ENCODE measurements at places on chromosomes 11 and 22.
A peak's percentile ranks its signal among the peaks of the same experiment; 100 is the strongest.

- DNase-seq, result no peak
These were observed 28.6 kb downstream of the SNAP29 start for GRCh38 chr22:20887375-20887774.

DNA sequence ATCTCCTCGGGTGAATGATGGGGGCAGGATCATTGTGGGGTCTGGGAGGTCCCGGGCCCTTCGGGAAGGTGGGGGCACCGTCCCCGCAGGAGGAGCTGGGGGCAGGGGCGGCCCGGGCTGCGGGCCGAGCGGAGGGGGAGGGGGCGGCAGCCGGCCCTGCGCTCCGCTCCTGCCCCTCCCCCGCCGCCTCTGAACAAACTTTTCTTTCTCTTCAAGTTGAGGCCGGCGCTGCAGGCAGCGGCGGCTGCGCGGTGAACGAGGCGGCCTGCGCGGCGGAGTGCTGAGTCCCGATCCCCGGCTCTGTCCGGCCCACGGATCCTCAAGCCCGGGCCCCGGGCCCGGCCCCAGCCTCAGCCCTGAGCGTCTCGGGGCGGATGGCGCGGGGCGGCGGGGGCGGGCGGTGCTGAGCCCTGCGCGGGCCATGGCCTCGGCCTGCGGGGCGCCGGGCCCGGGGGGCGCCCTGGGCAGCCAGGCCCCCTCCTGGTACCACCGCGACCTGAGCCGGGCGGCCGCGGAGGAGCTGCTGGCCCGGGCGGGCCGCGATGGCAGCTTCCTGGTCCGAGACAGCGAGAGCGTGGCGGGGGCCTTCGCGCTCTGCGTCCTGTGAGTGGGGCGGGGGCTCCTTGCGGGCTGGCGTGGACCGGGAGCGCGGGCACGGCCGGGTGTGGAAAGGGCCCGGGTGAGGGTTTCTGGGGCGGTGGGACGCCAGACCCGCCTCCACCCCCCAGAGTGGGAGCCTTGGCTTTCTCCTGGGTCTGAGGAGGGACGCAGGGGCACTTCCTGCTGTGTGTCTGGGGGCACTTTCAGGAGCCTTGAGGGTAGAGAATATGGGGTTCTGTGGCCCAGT lies at the start of gene INPPL1:
Gene INPPL1, plus strand, starts transcription at position 204 of the 847 bp plus-strand sequence. Its CDS starts 218 bp downstream, at position 422.
- no peak for DNase-seq

GRCh38 chr11:4826425-4826824 lies 5.3 kb downstream of the OR51F2 start:
- DNase-seq, result no peak

DNA sequence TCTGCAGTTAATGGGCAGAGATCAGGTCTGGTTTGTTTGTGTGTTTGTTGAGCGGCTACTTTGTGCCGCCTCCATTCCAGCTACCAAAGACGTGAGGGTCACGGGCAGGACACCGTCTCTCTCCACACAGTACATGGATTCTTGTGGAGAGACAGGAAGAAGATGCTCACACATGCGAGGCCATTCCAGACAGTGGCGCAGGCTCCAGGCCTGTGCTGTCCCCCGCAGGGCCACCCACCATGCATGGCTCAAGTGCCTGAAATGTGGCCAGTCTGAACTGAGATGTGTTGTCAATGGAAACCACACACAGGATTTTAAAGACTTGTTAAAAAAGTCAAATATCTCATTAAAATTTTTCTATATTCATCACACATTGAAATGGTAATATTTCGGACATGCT lies 848.3 kb downstream of the TBC1D22A start:
- no peak for DNase-seq

- peak; percentile 73 for DNase-seq
These were observed 3.9 kb downstream of the CDC45 start for GRCh38 chr22:19483481-19484244.

DNA sequence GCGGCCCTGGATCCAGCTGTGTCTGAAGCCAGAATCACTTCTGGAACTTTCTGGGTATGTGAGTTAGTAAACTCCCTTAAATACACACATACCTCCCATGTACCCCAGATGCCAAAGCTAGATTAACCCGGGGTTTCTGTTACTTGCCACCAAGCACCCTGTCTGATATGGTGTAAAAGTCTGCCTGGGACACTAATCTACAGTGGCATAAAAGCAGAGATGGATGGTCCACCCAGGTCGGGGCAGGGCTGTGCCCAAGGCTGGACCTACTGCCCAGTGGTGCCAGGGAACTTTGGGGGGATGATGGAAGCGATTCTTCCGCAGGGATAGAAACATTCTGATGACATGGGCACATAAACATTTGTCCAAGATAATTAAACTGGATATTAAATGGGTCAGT lies 12.7 kb downstream of the MRGPRF start:
- no peak for DNase-seq

DNA sequence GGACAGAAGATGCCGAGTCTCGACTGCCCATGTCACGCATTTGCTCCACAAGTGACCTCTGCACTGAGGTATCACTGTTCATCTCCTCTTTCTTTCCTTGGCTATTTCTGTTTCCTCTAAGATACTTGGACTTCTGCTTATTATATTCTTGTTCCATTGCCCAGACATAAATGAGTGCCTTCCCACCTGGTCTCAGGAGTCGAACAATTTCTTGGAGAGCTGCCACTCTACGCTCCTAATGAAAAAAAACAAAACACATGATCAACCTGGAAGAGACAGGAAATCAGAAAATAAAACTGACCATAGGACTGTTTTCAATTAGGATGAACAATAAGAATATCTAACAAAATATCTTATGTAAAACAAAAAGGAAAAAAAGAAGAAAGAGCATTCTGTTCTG lies 47.4 kb upstream of the CWF19L2 start:
- DNase-seq, result no peak

- no peak for DNase-seq
These were observed 147.7 kb upstream of the LARGE1 start for GRCh38 chr22:34068001-34068400.

DNA sequence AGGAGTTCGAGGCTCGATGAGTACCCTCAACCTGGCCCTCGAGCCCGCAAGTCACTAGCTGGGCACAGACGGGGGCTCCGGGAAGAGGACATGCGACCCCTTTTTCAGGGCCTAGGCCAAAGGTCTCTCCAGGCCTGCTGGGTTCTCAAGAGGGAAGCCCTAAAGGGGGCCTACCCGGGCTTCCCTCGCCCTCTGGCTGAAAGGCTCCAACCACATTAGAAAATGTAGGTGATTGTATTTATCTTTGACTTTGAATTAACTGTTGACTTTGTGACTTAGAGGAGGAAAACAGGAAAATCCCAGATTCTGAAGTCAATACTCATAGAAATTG lies 7.3 kb upstream of the PAX6 start:
- DNase-seq, result no peak

GRCh38 chr11:5203366-5203765 lies 2.9 kb upstream of the OR51V1 start:
- no peak for DNase-seq

DNA sequence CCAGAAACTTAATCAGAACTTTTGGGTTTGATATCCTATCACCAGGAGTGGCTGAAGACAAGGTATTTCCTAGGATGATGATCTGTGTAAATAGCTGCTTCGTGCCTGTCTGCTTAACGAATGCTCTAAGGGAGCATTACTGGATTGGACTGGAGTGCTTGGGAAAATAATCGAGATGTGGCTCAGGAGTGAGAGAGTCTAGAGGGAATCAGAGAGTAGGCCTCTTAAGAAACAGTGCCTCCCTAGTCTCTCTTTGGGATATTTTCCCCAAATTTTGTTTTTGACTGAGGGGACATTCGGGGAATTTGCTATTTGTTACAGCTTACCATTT lies 2.5 kb downstream of the MAML2 start:
- no peak for DNase-seq

DNA sequence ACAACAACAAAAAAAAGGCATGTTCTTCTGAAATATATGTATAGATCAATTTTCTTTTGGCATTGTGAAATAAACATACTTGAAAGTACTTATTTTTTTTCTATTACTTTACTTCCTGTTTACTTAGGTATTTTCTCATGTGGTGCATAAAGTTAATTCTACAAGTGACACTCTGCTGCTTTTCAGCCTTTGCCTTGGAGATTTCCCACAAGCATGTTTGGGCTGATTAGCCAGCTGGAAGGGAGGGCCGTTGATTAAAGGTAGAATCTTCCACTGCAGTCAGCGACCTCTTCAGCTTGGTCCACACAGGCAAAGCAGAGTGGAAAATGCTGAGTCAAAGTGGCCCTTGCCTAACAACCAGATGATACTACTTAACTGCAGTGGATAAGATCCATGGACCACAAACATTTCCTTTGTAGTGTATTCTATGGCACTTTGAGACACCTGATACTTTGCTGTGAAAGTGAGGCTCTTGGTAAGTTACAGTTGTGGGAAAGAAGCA lies 176.0 kb downstream of the ARHGAP42 start:
- DNase-seq, result peak; percentile 93

DNA sequence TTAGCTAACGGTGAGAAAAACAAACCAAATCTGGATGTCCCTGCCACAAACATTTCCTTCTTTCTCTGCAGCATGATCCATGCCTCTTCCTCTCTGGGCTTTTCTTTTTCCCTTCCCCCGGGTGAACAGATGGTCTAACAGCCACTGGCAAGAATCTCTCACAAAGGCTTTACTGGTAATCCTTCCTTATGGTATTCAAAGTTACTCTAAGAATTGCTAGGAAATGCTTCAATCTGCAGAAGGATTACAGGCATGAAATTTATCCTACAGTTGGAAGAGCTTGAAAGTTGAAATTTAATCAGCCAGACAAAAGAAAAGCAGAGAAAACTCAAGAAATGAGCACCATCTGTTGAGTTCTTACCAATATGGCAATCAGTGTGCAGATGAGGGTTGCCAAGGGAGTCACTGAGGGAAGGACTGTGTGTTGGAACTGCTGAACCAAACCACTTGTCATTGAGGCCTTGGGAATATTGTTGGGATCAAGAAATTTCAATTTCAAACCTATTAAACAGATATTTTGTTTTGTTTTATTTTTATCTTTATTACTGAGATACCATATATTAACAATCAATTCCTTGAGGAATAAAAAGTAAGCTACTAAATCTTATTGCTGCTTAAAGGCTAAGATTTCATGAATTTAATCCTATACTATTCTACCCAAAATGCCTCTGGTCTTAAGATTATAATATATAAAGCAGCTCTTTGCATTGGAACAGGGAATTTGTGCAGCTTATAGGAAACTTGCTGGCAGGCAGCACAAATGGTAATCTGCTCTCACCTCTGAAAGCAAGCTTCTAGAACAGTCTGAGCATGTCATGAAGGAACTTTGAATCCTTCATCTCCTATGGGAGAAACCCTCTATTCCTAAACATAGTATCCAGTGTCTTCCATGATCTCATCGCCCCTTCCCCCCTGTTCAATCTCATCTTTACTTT lies 29.7 kb upstream of the NDUFC2 start:
- no peak for DNase-seq

GRCh38 chr22:44181033-44181911 lies 547 bp downstream of the PARVG start:
- DNase-seq, result no peak

GRCh38 chr11:75326439-75326810 lies 25.0 kb downstream of the ARRB1 start:
- DNase-seq, result no peak

DNA sequence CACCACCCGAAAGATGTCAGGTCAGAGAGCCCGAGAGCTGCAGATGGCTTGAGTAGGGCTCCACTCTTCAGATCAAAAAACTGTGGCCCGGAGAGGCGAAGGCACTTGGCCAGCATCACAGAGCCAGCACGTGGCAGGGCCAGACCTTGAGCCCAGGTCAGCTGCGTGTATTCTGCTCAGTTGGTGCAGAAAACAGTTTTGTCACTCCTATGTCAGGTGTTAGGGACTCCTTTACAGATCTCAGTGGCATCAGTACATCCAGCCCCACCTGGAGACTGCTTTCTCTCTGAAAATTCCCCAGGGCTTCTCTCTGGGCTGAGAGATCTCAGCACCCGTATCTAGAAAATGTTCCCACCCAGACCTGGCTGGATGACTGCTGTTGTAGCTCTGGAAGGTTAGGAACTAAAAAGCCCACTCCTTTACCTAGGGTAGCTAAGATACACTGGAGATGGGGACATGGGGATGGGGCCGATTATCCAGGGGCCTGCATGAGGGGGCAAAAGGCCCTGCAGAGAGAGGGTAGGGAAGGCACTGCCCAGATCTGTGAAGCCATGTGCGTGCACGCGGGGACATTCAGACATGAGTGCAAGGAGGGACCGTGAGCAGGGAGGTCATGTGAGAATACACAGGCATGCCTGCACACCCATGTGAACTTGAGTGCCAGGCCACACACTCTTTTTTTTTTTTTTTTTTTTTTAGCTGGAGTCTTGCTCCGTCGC lies 3.4 kb downstream of the APOA1 start:
- DNase-seq, result no peak

DNA sequence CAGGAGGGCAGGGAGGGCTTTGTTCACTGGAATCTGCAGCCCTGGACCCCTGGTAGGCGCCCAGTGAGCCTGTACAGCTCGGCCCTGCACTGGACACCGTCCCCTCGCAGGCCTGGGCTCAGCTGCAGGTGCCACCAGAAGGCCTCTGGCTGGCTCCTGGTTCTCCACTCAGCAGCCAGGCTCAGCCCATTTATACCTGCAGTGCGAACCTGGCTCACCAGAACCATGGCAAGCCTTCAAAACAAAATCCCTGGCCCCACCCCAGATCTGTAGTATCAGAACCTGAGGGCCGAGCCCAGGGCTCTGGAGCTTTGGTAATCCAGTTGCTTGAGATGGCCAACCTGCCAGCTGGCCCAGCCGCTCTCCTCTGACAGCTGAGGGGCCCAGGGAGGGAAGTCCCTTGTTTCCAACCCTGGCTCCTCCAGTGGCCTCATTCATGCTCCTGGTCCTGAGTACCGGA lies 870 bp upstream of the FREY1 start:
- no peak for DNase-seq

- DNase-seq, result no peak
These were observed 37.4 kb downstream of the LARGE2 start for GRCh38 chr11:45959851-45960250.

- DNase-seq, result no peak
These were observed at the start of gene TNNT3 for GRCh38 chr11:1919391-1920127. Gene TNNT3 (plus strand): TSS chr11:1919703. CDS start chr11:1922875, 3,172 bp downstream.

- no peak for DNase-seq
These were observed 46.2 kb upstream of the LMO1 start for GRCh38 chr11:8309862-8310261.

DNA sequence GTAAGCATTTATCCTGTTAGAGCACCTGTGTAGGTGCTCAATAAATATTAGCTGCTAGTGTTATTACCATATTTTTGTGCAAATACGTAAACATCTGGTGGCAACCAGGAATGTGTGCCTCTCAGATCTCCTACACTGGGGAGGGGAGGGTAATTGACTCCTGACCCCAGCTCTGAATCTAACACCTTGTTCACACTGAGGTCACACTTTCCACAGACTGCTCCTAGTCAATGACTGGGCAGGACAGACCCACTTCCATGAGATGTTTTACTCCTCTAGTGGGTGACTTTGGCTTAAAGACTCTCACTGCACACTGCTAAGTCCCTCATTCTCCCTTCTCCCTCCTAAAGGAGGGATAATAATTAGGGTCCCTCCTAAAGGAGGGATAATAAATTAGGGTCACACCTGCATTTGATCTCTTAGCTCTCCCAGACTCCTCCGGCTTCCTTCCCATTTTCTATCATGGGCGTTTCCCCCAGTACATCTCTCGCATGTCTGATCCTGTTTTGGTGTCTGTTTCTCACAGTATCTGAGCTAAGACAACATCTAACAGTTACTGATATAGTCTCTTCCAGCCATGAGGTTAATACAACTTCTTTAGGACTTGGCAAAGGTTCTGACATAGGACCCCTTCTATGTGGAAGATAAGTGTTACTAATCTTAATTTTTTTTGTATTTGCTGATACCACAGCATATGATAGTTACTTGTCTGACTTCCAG lies 8.0 kb downstream of the CSTPP1 start:
- no peak for DNase-seq
